B cell (primary cell): ENCODE measurements at places on chromosomes 12 and 14.

DNA sequence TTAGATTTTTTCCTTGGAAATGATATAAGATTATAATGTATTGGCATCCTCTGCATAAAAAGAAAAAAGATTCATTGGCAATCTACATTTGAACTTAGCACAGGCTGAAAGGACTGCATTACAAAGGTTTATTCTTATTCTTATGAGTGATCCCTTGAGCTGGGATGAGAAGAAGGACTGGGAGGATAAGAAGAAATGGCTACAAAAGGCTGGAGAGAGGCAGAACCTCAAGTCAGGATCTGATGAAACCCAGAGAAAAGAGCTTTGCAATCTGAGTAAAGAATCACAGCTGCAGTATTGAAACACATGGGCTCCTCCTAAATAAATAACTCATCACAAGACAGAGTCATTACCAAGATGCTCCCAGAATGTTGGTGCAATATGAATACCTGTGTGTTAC, 1635.4 kb upstream of the FLRT2 start:
- no peak for DNase-seq

DNA sequence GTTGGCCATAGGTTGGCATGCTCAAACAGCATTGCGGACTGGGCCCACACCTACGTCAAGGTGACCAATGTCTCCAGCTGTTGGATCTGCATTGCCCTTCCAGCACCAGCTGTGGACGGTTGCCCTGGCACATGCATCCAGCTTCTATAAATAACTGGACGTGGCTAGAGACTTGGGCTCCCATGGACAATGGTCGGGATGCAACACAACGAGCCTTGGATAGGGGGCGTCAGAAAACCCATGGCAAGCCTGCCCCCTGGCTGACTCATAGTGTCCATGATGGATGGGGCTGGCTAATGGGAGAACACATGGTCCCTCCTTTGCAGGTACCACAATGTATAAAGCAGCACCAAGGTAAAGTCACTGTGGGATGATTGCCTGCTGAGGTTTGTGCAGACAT, 331.6 kb upstream of the FAR2 start:
- DNase-seq = no peak

DNA sequence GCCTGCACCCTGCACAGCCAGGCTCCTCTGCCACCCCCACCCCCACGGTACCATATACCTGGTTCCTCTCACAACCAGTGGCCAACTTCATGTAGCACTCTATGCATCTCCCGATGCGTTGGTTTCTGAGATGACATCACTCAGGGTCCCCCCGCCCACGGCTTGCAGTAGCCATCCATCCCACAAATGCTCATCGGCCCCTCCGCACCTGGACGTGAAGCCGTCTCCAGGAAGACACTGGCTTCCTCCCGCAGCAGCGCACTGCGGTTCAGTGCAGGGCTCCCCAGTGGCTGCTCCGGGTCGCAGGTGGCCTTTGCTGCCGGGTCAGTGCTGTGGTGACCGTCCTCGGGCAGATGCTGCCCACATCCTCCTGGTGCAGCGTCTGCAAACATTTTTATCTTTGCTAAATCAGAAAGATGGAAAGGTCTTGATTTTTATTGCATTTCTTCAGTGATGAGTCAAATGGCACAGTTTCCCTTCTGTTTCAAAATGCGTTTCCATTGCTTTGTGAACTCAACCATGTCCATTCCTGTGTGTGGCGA, 27.5 kb upstream of the MMP17 start:
- no peak for DNase-seq

GRCh38 chr14:91149462-91149861, 35.6 kb downstream of the DGLUCY start:
- no peak for DNase-seq

GRCh38 chr12:46271863-46272262, 3.0 kb upstream of the SLC38A1 start:
- no peak for DNase-seq
